ENCODE measurements at places on chromosomes 11 and 22. TPM values are rescaled to one million over a fixed set of nuclear protein-coding genes. Genes with fewer than 3 reads are reported as not detected.

DNA sequence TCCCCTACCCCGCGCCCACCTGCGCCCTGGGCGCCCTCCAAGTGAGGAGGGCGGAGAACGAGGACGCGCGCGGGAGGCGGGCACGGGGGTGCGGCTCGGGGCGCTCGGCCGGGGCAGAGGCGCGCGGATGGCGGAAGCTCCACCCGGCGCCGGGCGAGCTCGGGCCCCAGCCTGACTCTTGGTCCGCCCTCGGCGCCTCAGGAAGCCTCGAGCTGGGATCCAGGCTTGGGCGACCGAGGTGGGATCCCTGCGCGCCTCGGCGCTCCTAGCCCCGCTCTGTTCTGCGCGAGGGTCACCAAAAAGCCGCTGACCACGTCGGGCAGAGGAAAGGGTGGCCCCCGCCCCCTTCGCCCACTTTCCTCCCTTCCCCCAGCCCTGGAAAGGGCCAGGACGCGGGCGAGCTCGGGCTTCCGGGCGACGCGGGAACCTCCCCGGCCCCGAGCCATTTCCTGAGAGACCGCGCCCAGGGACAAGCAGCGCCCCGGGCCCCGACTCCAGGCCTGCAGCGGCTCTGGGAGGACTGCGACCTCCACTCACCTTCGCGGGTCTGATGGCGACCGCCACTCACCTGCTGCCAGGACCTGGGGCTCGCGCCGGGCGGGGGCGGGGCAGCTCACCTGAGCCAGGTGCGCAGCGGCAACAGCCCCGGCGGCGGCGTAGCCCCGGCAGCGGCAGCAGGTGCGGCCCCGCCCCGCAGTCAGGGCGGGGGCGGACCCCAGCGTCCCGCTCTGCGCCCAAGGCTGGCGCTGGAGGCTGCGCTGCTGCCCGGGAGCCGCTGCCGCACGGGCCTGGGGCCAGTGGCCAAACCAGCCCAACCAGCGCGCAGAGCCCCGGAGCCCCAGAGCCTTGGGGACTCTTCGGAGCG, 2.2 kb upstream of the SIGIRR start:
- no peak overlapping the region for H3K27ac ChIP-seq
- no peak for DNase-seq
- no peaks in the 10 kb centered on the region for H3K36me3 ChIP-seq
- peak overlapping the region; percentile 55 for H3K4me3 ChIP-seq
- peaks cover 15% of the 10 kb centered on the region for H3K27me3 ChIP-seq
- H3K4me1 ChIP-seq, result peaks cover 20% of the 10 kb centered on the region

DNA sequence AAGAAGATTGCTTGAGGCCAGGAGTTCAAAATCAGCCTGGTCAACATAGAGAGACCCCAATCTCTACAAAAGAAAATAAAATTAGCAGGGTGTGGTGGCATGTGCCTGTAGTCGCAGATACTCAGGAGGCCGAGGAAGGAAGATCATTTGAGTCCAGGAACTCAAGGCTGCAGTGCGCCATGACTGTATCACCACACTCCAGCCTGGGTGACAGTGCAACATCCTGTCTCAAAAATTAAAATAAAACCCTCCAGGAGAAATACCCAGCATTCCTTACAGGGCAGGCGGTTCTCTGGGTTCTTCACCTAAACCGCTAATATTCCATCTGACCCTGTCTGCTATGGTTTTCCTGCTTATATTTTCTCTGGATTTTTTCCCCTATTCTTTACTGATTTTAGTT, 13.5 kb downstream of the TCF20 start:
- DNase-seq, result no peak
- peak overlapping the region; percentile 74 for H3K27ac ChIP-seq
- no peaks in the 10 kb centered on the region for H3K27me3 ChIP-seq
- H3K4me1 ChIP-seq, result peaks cover 39% of the 10 kb centered on the region

- DNase-seq, result no peak
- peaks cover 54% of the 10 kb centered on the region for H3K27me3 ChIP-seq
- no peaks in the 10 kb centered on the region for H3K36me3 ChIP-seq
- no peak overlapping the region for H3K27ac ChIP-seq
- H3K4me1 ChIP-seq, result no peaks in the 10 kb centered on the region
Measured at GRCh38 chr22:43471606-43472135, 59.9 kb downstream of the MPPED1 start.

DNA sequence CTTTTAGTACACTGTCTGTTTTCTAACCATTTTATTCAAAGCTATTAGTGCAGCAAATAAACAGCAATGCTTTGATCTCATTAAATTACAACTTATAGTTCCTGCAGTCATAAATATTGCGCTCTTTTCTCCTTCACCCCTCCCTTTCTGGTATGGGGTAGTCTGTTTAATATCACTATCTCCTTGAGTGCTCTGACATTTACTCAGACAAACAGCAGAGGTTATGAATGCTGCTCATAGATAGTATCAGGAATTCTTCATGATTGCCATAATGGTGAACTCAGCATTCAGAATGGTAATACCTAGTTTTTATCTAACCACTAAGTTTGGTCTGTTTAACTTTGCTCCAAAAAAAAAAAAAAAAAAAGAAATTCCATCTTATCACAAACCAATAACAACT, 87.4 kb downstream of the EIF3M start:
- peaks cover 22% of the 10 kb centered on the region for H3K4me1 ChIP-seq
- H3K4me3 ChIP-seq, result no peak overlapping the region
- H3K36me3 ChIP-seq, result peaks cover 7% of the 10 kb centered on the region
- peak overlapping the region; percentile 82 for H3K27ac ChIP-seq
- no peaks in the 10 kb centered on the region for H3K27me3 ChIP-seq

Gene PLEKHB1
- total RNA-seq, result 8.0 TPM

Gene FOLR3
- not detected for total RNA-seq

Gene P2RX6
- total RNA-seq, result 0.72 TPM

DNA sequence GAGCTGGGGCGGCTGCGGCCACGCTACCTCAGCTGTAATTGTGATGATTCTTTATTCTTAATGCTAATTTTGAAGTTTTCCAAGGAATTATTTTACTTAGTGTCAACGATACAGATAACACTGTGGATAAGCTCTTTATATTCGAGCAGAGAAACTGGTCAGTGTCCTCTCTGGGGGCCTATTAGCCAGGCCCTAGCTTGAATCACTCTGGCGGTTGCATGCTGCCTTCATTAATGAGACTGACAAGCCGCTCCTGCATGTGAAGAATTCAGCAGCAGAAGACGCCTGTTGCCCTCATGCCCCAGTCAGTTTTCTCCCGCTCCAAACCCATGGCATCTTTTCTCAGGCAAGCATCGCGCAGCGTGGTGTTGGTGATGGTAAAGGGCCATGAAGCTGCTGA, 851.7 kb downstream of the OPCML start:
- peaks cover 11% of the 10 kb centered on the region for H3K27me3 ChIP-seq
- no peak overlapping the region for H3K27ac ChIP-seq
- H3K4me3 ChIP-seq, result no peak overlapping the region
- no peaks in the 10 kb centered on the region for H3K4me1 ChIP-seq

DNA sequence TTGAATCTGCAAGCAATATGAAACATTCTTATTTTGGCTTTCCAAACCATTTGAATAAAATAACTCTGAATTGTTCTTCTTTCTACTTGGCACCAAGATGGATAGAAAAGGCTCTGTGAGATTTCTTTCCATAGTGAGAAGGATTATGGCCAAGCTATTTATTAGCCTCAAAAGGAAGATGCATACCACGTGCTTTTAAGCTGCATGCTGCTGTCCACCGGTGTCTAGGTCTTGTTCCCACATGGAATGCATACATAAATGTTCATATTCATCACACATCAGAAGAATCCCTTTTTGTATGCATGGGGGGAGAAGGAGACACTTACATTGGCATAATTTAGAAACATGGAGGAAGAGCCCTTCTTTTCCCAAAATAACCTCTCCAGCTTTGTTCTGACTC, 273.4 kb downstream of the FAM76B start:
- no peak for DNase-seq
- peaks cover 57% of the 10 kb centered on the region for H3K4me1 ChIP-seq
- H3K27ac ChIP-seq, result no peak overlapping the region
- no peaks in the 10 kb centered on the region for H3K36me3 ChIP-seq

- peak; percentile 55 for DNase-seq
- H3K27me3 ChIP-seq, result peaks cover 58% of the 10 kb centered on the region
- H3K4me1 ChIP-seq, result peaks cover 69% of the 10 kb centered on the region
- H3K36me3 ChIP-seq, result no peaks in the 10 kb centered on the region
Measured at GRCh38 chr11:129375751-129376657, at the start of gene BARX2. Gene BARX2 (plus strand): TSS chr11:129375848. CDS start chr11:129376036, 188 bp downstream.

Gene MS4A6A
- not detected for total RNA-seq

Gene KRTAP5-10
- 0.31 TPM for total RNA-seq

Gene NOX4
- total RNA-seq, result 17.9 TPM

Gene C11orf42
- total RNA-seq, result not detected

DNA sequence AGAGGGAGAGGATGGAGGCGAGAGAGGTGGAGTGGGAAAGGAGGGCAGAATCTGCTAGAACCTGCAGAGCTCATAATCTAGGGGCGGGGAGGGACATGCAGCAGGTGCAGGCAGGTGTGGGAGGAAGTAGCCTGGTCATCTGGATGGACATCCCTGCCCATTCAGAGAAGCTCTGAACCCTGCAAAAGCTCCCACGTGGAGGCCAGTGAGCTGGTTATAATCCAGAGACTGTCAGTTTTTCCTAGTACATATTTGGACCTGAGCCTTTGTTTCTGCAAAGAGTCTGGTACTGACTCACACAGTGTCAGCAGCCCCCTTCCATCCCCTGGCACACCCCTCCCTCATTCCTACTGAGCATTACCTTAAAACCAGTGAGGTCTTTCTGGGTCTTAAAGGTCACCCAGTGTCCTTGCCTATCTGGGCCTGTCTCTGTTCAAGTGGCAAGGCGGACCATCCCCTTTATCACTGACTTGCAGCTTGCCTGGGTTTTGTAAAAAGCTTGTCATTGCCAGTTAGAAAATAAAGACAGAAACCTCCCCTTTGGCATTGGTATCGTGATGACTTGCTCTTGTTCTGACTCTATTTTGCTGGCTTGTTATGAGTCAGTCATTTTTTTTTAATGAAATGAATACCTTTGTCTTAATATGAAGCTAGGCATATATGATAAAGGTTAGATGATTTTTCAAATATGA, 26.1 kb downstream of the PTPRJ start:
- no peak overlapping the region for H3K4me3 ChIP-seq
- no peaks in the 10 kb centered on the region for H3K27me3 ChIP-seq
- no peaks in the 10 kb centered on the region for H3K36me3 ChIP-seq
- H3K4me1 ChIP-seq, result peaks cover 24% of the 10 kb centered on the region

DNA sequence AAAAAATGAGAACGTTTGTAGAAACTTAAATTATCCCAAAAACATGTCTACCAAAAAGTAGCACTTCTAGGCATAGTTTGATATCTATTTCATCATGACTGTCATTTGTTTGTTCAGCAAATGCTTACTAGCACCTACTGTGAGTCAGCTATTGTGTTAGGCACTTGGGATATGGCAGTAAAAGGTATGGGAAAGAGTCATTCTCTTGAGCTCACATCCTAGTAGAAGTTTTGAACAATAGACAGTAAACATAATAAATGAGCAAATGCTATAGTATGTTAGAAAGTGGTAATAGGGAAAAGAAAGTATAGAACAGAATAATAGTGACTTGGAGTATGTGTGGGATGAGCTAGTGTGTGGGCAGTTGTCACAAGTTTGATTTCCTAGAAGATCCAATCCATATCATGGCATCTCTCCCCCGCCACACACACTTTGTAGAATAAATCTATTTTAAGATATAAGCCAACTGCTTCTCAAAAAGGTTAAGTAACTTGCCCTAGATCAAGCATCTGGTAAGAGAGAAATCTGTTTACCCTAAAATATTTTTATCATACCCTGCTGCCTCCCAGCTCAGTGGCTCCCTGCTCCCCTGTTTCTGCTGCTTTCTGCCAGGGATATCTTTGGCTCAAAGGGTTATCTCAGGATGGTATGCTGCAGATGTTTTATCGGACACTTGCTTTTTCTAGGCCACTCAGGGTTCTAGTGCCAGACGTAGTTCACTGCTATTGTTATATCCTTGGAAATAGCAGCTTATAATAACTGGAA, 129.7 kb downstream of the NCAM1 start:
- no peak overlapping the region for H3K4me3 ChIP-seq
- no peaks in the 10 kb centered on the region for H3K36me3 ChIP-seq
- H3K4me1 ChIP-seq, result no peaks in the 10 kb centered on the region
- no peak overlapping the region for H3K27ac ChIP-seq

Gene SLC22A8
- not detected for total RNA-seq

Gene OR51B4
- 0.47 TPM for total RNA-seq

DNA sequence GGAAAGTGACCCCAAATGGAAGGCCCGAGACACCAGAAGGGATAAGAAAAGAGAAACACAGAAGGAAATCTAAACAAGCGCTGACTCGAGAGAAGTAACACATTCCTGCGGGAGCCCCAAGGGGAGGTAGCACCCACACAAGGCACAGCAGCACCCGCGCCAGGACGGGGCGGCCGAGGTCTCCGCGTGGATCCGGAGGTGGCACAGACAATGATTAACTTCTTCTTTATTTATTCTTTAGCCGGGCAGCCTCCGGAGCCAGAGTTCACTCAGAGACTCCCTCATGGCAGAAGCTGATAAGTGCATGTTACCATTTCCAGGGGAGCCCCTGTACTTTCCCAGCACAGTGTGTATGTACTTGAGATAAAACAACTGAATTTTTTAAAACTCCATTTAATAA, 5.1 kb downstream of the TOLLIP start:
- no peaks in the 10 kb centered on the region for H3K27me3 ChIP-seq
- DNase-seq, result no peak
- H3K4me1 ChIP-seq, result peaks cover 14% of the 10 kb centered on the region
- peaks cover 3% of the 10 kb centered on the region for H3K36me3 ChIP-seq
- no peak overlapping the region for H3K4me3 ChIP-seq

DNA sequence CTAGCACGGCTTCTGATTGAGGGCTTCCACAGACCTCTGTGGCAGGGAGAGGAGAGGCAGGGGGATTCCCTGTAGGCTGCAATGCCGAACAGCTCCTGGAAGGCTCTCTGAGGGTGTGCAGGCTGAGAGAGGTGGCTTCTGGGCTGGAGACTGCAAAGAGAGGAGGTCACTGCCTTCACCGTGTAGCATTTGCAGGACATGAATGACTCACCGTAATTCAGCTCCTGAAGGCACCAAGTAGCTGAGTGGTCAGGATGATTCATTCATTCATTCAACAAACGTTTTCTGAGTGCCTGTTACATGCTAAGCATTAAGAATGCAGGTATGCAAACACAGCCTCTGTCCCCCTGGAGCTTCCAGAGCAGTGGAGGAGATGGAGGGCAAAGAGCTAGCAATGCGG, 18.0 kb upstream of the EIF3D start:
- peaks cover 32% of the 10 kb centered on the region for H3K27me3 ChIP-seq
- H3K4me1 ChIP-seq, result peaks cover 5% of the 10 kb centered on the region
- no peak overlapping the region for H3K4me3 ChIP-seq

- H3K27me3 ChIP-seq, result peaks cover 51% of the 10 kb centered on the region
- H3K36me3 ChIP-seq, result no peaks in the 10 kb centered on the region
- no peak overlapping the region for H3K4me3 ChIP-seq
- no peak overlapping the region for H3K27ac ChIP-seq
- no peaks in the 10 kb centered on the region for H3K4me1 ChIP-seq
Measured at GRCh38 chr11:17703951-17704350, 15.4 kb upstream of the MYOD1 start.

Gene FAM83F
- total RNA-seq, result 8.0 TPM
